ENCODE measurements at places on chromosomes 5 and 9.

GRCh38 chr5:65076251-65076869, 307.6 kb downstream of the CWC27 start:
- DNase-seq = no peak

DNA sequence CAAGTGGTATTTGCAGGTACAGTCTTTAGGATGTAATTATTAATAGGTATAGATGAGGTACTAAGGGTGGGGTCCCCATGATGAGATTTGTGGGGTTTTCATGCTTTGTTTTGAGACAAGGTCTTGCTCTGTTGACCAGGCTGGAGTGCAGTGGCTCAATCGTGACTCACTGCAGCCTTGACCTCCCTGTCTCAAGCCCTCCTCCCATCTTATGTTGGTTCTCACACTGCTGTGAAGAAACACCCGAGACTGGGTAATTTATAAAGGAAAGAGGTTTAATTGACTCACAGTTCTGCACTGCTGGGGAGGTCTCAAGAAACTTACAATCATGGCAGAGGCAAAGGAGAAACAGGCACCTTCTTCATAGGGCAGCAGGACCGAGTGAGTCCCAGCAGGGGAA, 217.5 kb downstream of the CDK5RAP2 start:
- DNase-seq = no peak

DNA sequence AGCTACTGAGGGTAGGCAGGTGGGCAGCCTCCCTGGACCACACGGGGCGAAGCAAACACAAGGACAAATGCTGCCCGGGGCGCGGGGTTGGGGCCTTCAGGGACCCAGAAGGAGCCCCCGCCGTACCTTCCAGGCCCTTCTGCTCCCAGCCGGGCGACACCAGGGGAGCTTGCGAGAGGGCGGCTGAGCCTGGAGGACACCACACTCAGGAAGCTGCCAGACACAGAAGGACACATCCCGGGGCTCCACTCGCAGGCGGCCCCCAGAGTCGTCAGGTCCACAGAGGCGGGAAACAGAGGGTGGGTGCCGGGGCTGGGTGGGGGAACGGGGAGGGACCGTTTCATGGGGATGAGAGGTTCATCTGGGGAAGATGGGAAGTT, 58.5 kb upstream of the UBAC1 start:
- DNase-seq = no peak

GRCh38 chr5:83281658-83282057, 189.9 kb upstream of the VCAN start:
- no peak for DNase-seq

- no peak for DNase-seq
Measured at GRCh38 chr5:168008555-168008954, 282.9 kb upstream of the WWC1 start.

DNA sequence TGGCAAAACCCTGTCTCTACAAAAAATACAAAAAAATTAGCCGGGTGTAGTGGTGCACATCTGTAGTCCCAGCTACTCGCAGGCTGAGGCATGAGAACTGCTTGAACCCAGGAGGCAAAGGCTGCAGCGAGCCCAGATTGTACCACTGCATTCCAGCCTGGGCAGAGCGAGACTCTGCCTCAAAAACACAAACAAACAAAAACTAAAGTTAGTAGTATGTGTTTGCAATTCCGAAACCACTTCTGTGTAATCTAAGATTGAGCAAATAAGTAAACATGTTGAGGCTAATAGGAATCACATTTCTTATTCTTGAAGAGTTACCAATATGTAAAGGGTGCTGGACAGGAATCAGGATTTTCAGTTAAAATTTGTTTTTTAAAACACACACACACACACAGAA, 70.0 kb upstream of the SUSD1 start:
- DNase-seq = no peak

DNA sequence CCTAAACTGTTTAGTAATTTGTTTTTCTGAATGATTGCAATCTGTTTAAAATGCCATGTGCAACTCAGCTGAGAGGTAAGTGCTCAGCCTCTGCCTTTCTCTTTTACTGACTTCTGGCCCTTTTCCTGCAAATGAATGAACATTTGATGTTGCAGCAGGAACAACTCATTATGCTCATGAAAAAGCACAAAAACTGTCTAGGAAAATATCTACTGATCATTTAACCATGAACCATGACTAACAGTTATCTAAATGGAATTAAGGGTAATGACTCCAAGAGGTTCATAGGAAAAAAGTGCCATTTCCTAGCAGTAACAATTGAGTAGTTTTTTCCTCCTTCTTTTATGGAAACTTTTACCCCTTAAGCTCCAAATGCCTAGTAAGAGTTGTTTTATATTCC, 70.6 kb upstream of the ANKH start:
- no peak for DNase-seq

- DNase-seq = no peak
Measured at GRCh38 chr5:26807231-26808199, 230.9 kb downstream of the CDH9 start.

GRCh38 chr9:16727452-16728136, 142.9 kb downstream of the BNC2 start:
- DNase-seq = no peak

DNA sequence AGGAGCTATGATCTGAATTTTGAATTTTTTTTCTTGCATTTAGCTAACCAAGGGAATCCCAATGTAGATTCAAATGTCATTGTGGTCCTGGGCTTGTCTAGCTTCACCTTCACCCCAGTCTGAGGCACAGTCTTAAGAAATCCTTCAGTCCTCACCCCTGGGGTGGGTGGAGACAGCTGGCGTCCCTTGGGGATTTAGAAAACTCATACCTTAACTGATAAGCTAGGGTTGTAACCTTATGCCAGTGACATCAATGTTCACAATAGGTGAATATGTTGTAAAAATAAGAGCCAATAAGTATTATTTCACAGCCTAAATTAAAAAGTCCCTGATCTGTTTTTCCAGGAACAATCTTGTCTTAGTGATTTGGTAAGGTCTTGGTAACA, 4.6 kb downstream of the ISOC1 start:
- no peak for DNase-seq

DNA sequence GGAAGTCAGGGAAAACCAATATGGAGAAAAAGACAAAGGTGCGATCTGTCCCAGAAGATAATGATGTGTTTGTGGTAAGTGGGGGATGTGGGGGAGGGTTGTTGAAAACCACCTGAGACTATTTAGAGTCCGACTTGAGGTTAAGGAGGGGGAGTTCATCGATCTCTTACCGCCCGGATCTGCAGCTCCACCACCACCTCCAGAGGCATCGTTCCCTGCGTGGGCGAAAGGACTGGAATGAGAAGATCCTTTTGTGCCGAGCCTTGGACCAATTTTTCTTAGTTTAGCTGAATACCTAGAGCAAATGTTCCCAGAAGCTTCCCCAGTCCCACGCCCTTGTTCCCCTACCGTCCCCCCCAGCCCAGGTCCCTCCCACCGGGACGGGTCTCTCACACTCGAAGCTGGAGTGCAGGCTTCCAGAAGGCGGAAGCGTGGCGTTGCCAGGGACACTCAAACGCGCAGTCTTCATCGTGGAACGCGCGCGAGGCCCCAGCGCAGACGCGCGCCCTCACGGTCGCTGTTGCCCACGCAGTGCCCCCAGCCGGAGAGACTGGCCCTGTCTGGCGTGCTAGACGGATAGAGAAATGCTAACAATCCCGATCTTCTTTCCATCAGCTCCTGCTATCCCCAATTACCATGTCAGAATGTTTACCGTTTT, at the start of gene SPATA6L:
SPATA6L (minus strand) TSS at position 439 of the 658 bp plus-strand sequence; CDS start at position 209, 230 bp downstream.
- DNase-seq = no peak

DNA sequence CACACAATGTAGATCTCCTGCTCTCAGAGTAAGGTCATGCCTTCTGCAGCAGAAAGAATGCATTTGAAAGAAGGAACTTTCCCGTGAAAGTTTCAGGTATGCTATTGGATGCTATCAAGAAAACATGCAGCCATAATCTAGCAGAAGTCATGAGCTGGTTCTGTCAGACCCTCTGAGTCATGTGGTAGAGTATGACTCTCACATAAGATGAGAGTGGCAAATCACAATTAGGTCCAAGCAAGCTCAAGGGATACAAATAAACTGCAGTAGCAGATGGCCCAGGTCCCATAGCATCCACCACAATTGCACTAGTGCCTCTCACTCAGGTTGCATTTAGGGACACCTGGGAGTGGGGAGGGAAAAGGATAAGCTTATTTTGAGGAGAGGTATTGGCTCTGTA, 292.8 kb downstream of the ASTN2 start:
- DNase-seq = no peak

DNA sequence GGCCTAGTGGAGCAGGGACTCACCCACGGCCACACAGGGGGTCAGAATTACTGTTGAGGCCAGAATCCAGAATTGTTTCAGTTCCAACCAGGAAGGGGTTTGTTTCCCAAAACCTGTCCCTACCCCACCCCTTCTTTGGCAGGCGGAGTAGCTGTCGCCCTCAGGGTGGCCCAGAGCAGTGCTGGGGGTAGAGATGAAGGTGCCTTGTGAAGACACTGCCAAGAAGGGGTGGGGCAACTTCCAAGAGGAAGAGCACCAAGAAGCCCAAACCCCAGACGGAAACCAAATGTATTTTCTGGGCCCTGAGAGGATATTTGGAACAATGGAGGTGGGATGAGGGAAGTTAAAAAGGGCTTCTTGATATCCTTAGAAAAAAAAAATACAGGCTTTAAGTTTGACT, 11.4 kb upstream of the NDST1 start:
- no peak for DNase-seq

GRCh38 chr5:71932655-71933338, 174.5 kb upstream of the MAP1B start:
- no peak for DNase-seq

- DNase-seq = peak; percentile 11
Measured at GRCh38 chr9:77455312-77455927, 192.7 kb downstream of the GNA14 start.

DNA sequence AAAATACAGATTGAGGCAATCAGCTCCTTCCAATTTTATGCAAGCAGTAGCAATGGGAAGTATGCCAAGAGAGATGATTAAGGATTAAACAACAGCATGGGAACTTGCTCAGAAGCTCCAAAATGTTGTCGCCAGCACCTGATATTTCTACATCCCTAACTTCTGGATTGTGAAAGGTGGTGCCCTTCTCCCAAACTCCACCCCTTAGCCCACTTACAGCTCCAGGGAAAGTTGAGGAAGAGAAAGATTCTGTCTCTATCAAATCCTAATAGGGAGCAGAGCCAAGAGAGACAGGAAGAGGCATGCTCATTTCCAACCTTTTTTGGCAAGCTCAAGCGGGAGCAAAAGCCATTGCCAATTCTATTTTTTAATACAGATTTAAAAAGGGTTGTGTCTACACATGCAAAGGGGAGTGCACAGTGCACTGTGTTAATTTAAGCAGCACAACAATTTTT, 92.4 kb upstream of the NR3C1 start:
- no peak for DNase-seq

DNA sequence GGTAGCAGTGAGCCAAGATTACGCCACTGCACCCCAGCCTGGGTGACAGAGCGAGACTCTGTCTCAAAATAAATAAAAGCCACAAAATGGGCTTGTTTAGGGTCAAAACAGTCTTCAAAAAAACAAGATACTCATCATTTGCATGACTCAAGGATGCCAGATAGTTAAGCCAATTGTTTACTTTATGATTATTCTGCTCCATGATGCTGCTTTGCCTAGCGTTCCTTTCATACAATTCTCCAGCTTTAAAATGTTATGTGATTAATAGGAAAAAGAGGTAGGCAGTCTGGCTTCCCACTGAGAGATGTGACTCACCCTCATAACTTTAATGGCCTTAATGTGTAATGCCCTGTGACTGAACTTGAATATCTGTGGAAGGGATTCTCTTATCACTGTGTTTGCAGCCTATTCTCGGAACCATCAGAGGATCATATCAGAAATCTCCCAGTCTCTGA, 364.6 kb upstream of the TRPC7 start:
- DNase-seq = no peak

- no peak for DNase-seq
Measured at GRCh38 chr5:35776757-35777156, 79.9 kb upstream of the IL7R start.

DNA sequence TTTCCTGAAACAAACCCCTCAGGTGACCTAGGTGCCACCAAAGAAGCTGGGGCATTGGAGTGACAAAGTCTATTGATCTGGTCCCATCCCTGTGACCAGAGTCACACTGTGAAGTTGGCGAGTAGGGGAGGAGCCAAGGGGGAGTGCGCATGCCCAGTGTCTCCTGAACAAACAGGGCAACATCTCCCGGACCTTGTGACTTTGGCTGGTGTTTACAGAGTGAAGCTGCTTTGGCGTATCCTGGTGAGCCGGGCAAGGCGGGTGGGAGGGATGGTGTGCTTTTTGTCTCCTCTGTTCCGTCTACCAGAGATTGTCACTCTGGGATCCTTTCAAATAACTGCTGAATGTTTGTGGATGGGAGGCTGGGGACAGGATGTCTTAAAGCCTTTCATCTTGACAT, 204.5 kb downstream of the HSPA4 start:
- no peak for DNase-seq

DNA sequence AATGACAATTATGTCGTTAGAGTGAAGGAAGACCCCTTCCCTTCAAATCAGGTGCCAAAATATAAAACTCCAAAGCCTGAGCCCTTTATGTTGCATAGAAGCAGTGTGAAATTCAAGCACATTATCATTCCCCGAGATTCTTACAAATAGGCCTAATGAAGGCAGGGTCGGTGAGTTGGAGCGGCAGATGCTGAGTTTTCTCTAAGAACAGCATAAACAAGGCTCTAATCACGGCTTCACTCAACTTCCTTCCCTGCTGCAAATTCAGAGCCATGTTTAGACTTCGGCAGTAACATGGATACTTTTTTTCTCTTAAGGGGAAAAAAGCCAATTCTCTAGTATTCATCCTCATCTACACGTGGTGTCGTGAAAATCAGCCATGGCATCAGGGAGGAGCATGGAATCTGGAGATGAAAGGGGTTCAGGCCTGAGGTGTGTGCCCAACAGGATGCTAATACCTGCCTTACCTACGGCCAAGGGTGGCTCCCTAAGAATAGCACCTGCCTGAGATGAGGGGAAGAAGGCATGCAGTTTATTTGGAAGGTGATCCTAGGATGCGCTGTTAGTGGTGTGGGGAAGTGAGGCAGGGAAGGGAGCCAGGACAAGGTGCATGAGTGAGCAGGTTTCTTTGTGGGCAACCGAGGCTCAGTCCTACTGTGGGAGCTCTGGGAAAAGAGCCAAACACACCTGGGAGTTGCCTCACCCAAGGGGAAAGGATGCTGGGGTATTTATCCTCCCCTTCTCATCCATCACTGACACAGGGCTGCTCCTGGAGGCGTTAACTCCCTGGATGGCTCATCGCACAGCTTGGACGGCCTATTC, 146.8 kb upstream of the TBC1D2 start:
- DNase-seq = no peak

DNA sequence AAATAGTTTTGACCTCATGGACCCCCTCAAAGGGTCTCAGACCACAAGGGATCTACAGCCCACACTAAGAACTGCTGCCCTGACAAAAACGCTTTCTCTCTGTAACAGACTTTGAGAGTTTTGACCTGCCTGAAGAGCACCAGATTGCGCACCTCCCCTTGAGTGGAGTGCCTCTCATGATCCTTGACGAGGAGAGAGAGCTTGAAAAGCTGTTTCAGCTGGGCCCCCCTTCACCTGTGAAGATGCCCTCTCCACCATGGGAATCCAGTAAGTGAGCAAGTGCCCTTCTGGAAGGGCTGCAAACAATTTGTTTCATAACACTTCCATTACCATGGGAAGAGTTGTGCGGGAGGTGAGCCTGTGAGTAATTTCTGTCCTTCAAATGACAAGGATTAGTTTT, 6.0 kb downstream of the PTTG1 start:
- DNase-seq = no peak

GRCh38 chr5:88033191-88033590, 235.5 kb downstream of the TMEM161B start:
- no peak for DNase-seq

Measured in stimulated activated CD4-positive, alpha-beta T cell treated with anti-CD3 and anti-CD28 coated beads, Interleukin-1b, Interleukin-23, amount 100 ng/mL, for 1 hour (primary cell).